ENCODE measurements at places on chromosomes 4 and X.

GRCh38 chrX:133402830-133403625 lies 12.3 kb downstream of the GPC4 start:
- no peak for DNase-seq

GRCh38 chr4:115370490-115370889 lies 257.1 kb upstream of the NDST4 start:
- no peak for DNase-seq

- no peak for DNase-seq
Measured at GRCh38 chr4:47538825-47539154, 53.7 kb downstream of the ATP10D start.

- DNase-seq = no peak
Measured at GRCh38 chrX:65689377-65689776, 21.9 kb downstream of the MSN start.

DNA sequence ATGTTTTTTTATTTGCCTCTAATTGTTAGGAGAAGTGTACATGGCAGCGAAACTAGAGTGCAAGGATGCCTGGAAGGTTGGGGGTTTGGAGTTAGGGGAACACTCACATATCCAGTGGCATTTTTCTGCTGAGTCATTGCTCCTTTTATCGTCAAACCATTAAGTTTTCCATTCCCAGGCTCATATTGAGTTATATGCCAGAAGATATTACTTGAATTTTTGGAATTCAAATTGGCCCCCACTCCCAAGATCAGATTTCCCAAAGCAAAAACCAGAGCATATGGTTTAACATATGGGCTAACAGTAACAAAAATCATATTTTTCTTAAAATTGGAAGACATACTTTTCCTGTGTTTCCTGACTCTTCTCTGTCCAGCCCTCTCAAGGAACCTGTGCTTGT lies 152.7 kb downstream of the FSTL5 start:
- no peak for DNase-seq

DNA sequence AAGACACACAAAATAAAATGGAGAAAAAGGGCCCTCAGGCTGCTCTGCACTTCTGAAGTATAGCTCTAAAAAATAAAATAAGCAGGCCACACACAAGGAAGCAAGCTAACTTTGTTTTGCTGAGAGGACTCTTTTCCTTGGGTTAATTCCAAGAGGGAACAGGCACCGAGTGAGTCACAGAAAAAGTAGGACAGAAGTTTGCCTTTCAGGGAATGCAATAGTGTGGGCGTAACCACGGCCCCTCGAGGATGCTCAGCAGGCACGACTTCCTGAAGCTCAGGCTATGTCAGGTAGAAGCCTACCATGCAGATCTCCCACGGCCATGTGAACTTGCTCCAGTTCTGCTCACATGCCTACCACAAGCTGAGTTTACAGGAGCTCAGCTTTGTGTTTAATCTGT lies 22.1 kb downstream of the PPP1R2C start:
- DNase-seq = no peak

- peak; percentile 63 for DNase-seq
Measured at GRCh38 chr4:7295911-7296660, 103.7 kb downstream of the SORCS2 start.

DNA sequence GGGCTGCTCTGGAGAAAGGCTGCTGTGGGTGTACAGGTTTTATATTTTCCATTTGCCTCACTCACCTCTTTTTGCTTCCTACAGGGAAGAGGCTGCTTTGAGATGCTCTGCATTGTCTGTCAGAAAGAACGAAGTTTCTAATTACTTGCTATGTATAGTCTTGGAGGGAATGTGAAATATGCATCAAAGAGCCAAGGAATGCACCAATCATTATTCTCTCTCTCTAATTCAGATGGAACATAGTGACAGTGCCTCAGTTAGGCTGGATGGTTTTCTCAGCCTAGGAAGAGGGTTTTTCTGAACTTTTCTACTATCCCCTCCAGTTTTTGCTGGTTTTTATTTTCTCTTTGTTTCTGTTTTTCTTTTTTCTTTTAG lies 106.8 kb upstream of the SLC4A4 start:
- DNase-seq = no peak

GRCh38 chr4:96558466-96558865 lies 718.6 kb downstream of the PDHA2 start:
- no peak for DNase-seq

DNA sequence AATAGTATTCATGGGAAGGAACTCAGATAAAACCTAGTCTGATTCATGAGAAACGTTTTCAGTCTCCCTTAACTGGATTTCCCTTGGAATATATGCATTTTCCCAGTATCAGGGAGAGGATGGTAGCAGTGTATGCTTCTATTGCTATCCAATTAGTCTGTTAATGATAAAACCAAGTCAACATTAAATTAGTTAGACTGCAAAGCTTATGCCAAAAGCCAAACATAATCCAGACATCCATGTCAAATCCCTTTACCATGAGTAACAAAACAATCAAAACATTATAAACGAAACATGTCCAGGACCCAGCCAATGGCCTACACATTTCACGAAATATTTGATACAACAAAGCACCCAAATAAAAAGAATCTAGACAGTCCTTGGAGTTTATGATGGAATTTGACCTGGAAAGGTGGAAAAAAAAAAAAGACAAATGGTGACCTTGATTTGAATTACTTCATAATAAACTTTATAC lies 34.5 kb upstream of the VEGFD start:
- DNase-seq = no peak

DNA sequence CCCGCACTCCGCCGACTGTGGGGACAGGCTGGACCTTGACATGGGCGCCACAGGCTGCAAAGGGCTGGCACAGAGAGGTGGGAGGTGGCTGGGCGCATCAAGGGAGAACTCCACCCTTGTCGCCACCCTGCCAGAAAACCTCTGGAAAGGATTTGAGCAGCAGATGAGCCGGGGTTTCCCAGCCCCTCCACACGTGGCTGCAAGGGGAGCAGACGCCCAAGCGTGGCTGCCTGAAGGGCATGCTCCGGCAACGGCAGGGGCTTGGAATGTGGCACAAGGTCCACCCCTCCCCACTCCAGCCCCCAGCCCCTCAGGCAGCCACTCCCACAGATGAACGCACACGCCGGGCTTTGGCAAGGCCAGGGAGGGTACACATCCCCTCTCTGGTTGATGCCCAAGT lies 4.6 kb downstream of the BGN start:
- no peak for DNase-seq

DNA sequence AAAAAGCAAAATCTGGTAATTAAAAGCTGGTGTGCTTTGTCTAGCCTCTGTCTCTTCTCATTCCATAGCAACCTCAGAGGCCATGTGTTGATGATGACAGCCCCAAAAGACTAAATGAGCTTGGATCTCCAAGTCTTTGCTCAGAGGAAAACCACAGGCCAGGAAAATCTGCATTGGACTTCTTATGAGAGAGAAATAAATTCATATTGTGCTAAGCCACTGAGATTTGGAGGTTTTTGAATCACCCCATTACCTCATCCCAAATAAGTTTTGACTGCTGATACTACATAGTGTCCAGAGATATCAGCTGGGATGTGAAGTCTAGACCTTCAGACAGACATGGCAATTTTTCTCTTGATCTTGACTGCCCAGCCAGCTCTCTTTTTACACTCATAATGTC lies 178.6 kb upstream of the DIPK2B start:
- DNase-seq = no peak

DNA sequence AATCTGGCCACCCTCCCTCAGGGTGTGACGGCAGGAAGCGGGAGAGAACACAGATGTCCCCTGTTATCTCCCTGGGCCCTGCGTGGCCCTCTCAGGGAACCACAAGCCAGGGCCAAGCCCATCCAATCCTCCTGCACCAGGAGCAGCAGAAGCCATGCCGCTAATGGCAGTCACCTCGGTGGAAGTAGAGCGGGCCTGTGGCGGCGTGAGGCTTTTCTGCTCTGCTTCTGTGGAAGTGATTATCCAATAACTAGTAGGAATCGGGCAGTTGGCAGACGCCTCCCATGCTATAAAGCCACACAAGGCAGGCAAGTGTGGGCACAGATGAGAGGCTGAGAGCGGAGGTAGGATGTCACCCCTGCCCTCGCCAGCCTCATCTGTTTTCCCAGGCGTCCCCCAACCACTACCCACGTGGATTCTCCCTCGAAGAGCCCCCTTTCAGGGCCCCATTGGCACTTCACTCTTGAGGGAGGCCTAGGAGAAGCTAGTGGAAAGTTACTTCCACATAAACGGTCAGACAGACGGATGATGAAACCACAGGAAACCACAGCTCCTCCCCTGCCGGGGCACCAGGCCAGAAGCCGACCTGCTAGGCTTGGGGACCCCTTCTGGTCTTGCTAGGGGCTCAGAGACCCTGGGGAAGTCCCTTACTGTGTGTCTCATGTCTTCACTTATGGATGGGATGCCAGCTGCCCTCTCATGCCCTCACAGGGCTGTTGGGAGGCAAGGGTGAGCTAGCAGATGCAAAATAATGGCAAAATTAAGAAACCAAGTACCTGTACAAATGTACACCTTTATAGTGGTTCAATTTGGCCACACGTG lies 18.8 kb upstream of the TMSB4X start:
- DNase-seq = no peak

DNA sequence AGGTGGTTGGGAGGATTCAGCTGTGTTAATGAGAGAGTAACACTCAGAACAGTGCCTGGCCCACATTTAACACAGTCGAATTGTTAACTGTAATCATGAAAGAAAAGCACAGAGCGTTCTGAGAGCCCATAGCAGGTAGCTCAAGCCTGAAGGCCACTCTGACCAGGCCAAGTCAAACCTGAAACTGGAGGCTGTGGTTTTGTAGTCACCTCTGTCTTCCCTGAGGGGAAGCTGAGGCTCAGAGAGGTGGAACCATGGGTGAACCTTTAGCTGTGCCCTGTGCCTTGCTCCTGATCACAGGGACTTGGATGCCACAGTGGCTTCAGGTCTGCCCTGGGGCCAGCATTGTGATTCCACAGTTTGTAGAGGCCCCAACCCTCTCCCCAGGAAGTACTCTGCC lies 16.6 kb upstream of the UBA1 start:
- no peak for DNase-seq

DNA sequence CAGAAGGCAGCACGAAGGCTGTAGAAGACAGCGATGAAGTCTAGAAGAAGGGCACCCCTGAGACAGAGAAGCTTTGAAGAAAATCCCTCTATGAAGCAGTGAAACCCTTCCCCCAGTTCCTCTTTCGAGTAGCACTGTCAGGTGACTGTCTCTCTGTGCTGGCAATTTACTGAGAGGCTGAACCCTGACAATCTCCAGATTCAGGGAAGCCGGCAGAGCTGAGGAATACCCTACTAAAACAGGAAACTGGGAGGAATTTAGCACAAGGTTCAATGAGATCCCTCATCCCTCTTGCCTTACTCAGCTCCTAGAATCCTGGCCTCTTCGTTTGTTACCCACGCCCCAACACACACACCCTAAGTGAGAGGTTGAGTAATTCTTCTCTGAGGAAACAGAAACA lies 239.7 kb upstream of the NOCT start:
- DNase-seq = no peak

- DNase-seq = no peak
Measured at GRCh38 chr4:111761531-111761930, 383.7 kb upstream of the FAM241A start.

DNA sequence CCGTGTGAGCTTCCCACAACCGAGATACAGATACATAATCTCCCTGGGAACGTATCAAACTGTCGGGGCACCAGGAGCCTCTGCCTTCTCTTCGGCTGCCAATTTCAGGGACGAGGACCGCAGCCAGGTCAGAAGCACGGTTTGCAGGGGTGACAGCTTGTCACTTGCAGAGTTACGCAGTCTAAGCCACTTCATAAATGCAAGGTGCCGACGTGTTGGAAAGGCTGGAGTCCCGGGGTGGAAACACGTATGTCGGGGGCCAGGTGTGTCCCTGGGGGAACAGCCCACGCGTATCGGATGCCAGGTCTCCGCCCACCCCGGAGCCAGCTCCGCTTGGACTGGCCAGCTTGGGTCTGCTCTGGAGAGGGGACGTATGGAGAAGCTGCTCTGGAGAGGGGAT lies 76.3 kb upstream of the SHOX start:
- DNase-seq = no peak

GRCh38 chr4:41454423-41454822 lies 83.5 kb upstream of the LIMCH1 start:
- DNase-seq = no peak

GRCh38 chr4:132498215-132498614 lies 650.9 kb upstream of the PCDH10 start:
- DNase-seq = no peak

DNA sequence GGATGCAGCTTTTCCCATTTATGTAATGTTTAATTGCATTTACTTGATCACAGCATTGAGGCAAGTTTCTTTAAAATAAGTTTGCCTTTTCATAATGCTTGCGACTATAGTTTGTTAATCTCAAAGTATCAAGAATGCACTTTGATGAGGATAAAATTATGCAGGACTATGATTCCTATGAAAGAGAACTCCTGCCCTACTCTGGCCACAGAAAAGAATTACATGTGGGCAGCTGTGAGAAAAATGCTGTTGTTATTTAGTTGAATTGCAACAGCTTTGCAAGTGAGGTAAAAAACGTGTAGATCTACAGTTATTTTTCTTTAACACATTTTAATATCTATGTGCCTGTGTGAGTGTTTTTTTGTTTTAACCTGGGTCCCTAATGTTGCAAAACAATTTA lies 12.5 kb upstream of the OSTC start:
- DNase-seq = no peak

DNA sequence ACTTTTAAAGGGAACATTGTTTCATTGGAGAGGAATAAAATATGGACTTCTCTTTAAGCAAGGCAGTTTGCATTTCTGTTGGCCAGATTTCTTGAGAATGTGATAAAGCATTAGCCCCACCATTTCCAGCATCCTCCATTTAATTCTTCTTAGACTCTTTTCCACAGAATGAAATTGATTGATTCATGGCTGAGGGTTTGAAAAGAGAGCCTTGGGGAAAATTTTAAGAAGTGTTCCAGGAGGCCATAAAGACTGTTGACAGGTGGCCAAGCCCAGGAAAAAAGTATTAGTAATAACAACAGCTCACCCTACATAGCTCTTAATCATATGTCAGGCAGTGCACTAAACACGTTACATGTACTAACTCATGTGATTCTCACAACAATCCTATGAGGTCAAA lies 53.4 kb downstream of the SHROOM3 start:
- no peak for DNase-seq

DNA sequence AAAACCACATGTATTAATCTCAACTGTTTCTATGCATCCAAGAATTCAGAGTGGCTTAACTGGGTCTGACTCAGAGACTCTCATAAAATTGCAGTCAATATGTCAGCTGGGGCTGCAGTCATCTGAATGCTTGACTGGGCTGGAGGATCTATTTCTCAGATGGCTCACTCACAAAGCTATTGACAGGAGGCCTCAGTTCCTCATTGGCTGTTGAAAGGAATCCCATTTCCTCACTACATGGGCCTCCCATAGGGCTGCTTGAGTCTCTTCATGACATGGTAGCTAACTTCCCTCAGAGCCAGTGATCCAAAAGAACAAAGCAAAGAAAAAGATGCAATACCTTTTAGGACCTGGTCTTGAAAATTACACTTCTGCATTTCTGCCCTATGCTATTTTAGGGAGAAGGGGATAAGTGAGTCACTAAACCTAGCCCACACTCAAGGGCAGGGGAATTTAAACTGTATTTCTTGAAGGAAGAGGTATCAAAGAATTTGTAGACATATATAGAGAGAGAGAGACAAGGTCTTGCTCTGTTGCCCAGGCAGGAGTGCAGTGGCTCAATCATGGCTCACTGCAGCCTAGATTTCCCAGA lies 9.8 kb downstream of the SCFD2 start:
- DNase-seq = no peak

GRCh38 chrX:12974796-12975669 lies at the start of gene TMSB4X:
TMSB4X (plus strand) TSS chrX:12975110.
- DNase-seq = peak; percentile 88

- DNase-seq = no peak
Measured at GRCh38 chrX:31604629-31605221, 532.9 kb upstream of the FTHL17 start.
